ENCODE measurements at places on chromosomes 3 and 15.

DNA sequence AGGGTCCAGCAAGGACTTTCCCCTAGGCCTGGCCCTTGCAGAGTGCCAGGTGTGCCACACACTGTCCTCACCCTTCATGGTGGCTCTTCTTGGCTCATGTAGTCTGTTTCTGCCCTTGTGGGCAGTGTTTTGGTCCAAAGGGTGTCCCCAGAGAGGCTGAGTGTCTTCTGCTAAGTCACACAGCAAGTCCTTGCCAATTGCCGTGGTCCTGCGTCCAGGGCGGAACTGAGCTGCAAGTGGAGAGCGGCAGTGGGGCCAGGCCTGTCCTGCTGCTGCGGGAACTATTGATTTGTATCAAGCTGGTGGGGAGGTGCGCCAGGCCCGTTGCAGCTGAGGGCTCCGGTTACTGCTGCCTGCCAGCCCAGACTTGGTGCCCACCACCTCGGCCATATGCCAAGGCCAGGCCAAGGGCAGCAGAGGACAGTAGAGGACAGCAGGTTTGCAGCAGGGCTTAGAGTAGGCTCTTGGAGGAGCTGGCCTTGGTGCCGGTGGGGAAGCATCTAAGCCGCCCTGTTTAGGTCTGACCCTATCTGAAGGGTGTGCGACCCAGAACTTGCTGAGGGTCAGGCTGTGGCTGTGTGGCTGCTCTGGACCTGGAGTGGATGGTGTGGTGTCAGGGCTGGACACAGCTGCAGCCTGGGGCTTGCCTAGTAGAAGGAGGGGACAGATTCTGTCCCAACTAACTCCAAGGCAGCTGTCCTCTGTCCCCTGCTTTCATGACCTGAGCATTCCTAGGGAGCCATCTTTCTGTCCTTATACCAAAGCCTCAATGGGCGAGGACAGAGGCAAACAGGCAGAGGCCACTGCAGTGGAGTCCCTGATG is 4.5 kb downstream of the AMIGO3 start:
- DNase-seq = no peak

GRCh38 chr3:195580744-195581443 is 2.8 kb downstream of the APOD start:
- DNase-seq = no peak

DNA sequence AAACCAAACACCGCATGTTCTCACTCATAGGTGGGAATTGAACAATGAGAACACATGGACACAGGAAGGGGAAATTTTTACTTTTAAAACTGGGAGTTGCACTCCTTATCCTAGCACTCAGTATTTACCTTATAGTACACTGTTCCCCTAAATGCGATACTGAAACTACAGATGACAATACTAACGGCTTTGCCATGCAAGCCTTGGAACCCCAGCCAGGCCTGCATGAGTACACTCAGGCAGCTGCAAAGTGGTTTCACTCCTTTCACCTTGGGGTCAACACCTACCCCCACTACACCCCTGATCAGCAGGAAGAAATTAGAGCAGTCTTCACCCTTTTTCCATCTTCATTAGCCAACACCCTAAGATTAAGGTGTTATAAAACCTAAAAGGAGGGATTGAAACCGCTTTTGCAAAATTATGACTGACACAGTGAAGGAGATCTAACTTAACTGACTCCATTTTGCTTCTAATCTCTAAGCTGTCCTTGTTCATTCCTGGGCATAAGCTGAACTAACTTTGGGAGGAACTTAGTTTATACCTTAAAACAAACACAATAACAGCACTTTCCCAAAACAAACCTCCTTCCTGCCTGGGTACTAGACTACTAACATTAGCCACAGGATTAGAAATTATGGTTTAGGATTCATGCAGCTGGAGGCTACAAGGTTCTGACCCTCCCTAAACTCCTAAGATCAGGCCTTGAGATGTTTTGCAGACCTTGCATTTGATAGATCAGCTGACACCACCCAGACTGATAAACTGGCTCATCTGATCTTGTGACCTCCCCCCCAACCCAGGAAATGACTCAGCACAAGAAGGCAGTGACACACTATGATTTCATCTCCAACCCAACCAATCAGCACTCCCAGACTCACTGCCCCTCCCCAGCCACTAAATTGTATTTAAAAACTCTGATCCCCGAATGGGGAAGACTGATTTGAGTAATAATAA is 452.1 kb upstream of the PPP2R3A start:
- DNase-seq = no peak

- DNase-seq = no peak
Measured at GRCh38 chr15:79370716-79371115, 59.8 kb downstream of the TMED3 start.

- no peak for DNase-seq
Measured at GRCh38 chr3:134625885-134626741, 24.7 kb downstream of the KY start.

GRCh38 chr3:123025642-123026521 is 1.7 kb downstream of the SEMA5B start:
- no peak for DNase-seq

DNA sequence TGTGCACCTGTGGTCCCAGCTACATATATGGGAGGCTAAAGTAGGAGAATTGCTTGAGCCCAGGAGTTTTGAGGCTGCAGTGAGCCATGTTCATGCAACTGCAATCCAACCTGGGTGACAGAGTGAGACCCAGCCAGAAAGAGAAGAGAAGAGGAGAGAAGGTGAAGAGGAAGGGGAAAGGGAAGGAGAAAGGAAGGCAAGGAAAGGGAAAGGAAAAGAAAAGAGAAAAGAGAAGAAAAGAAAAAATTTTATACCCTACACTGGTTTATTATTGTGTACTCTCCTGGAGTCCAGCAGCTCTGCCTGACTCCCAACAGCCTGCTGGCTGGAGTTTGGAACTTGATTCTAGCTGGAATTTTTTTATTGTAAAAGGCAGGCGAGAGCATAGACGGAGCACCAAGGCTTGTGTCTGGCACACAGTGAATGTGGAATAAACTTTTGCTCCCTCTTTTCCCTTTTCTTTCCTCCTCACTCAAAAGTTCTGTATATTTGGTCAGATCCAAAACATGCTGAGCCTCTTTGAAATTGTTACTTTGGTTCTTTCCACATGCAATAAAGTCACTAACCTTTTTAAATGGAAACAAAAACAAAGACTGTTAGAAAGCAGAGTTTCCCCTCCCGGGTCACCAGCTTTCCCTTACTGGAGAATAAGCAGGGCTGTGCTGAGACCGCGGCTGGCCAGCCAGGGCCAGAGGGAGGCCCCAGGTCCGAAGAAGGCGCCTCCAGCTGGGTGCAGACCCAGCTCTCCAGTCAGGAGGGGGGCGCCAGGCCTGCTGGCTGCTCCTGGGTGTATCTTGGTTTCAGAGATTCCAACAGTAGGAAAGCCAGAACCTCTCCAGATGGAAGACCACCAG is 9.9 kb downstream of the THSD4 start:
- no peak for DNase-seq

DNA sequence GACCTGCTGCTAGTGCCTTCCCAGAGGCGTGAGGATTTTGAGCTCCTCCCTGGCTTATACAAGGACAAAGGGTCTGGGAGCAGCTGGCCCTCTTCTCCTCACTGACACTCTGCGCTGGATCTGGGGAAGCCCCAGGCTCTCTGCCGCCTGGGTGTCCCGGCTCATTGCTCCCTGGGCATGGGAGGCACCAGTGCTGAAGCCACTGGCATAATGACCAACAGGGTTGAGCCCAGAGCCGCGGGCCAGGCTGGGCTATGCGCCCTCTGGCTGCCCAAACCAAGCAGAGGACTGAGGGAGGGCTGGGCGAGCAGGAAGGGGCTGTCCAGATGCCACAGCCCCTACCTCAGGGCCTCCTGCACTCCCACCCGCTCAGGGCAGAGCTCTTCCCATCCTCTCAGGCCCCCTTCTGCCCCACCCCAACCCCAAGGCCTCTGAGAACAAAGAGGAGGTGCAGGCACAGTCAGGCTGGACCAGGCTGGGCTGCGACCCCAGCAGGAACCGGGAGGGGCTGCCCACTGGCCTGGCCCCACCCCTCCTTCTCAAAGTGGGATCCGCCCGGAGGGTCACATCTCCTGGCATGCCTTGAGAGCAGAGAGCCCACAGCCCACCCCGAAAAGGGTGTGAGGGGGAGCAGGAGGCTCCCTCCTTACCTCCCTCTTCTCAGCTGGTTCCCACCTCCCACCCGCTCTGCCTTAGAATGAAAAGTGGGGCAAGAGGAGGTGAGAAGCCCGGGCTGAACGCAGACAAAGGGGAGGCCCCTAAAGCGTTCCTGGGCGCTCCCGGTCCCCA is 1.6 kb downstream of the LINGO1 start:
- no peak for DNase-seq

DNA sequence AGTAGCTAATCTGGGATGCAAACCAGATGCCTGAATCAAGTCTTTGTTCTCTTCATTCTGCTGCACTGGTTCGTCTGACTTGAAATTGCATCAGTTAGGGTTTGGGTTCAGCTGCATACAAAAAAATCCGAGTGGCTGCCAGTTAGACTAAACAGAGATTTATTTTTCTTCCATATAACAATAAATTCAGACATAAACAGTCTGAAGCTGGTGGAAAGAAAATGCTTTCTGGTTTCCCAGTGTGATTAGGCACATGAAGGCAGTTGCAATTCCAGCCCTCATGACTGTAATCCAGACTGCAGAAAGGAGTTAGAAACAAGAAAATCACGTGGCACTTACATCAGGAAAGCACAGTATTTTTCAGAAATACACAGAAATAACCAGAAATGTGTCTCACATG is 930.7 kb downstream of the MCTP2 start:
- DNase-seq = no peak

- DNase-seq = no peak
Measured at GRCh38 chr15:64288999-64289398, 67.0 kb downstream of the CSNK1G1 start.

- DNase-seq = no peak
Measured at GRCh38 chr15:26028086-26028740, 165.1 kb upstream of the ATP10A start.

- no peak for DNase-seq
Measured at GRCh38 chr3:42505849-42506410, 3.5 kb downstream of the VIPR1 start.

- DNase-seq = no peak
Measured at GRCh38 chr15:81331600-81331999, 7.7 kb upstream of the STARD5 start.

GRCh38 chr3:134014270-134014669 is 15.5 kb downstream of the SLCO2A1 start:
- no peak for DNase-seq

GRCh38 chr3:149713730-149714654 is 38.3 kb downstream of the COMMD2 start:
- DNase-seq = no peak

GRCh38 chr3:39593341-39593740 is 125.9 kb downstream of the MOBP start:
- DNase-seq = no peak

DNA sequence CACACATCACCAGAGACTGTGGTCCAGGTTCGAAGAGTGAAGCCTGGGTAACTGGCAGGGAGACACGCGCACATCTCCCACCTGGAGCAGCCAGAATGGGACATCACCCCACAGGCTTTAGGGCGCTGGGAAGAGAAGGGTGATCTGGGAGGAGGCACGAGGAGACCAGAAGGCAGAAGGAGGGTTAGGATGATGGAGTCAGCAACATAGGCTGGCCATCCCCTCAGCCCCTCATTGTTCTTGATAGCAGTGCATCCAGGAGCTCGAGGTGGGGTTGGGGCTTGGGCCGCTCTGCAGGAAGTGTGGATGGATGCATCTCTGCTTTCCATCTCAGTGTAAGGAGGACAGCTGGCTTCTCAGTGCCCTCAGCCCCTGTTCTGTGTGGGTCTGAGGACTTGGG is 15.2 kb downstream of the PLA2G4F start:
- DNase-seq = no peak

- DNase-seq = no peak
Measured at GRCh38 chr3:129051871-129052340, 8.7 kb upstream of the GP9 start.

- no peak for DNase-seq
Measured at GRCh38 chr3:41202834-41203345, 3.6 kb downstream of the CTNNB1 start.

Data from activated T-cell treated with anti-CD3 and anti-CD28 coated beads for 4 hours (primary cell).